Lower leg skin (tissue), 4 donors: ENCODE measurements at places on chromosomes 13 and 19.

GRCh38 chr19:10027158-10027997 lies 14.1 kb downstream of the RDH8 start:
- DNase-seq: peak; percentile 99

DNA sequence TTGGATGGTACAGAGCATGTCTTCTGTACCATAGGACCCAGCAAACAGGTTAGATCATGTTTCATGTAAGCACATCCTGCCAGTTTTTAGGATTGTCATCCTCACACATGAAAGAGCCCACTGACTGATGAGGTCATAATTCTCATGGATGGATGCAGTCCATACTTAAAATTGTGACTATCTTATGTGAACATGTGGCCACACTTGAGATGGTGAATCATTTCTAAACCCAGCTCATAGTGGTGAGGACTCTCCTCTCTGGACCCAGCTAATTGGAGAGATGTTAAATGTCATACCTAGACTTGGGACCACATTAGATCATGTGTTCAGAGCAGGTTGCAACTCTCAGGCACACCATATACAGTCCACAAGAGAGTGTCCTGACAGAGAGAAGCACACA lies 24.8 kb upstream of the ZNF254 start:
- no peak for DNase-seq

DNA sequence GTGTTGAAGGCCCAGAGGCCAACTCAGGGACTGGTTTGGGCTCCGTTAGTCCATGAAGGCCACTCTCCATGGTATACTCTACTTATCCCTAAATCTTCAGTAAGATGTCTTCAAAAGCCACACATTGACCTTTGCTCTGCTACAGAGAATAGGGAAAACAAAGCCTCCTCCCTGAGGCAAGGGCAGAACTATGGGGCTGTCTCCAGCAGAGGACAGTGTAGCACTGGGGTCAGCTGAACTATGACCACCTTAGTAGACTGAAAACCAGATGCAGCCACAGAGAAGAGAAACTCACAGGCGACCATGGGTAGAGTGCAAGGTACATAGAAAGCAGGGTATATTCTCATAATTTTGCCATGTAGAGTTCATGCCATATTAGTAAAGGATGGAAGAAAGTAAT lies 587.4 kb downstream of the LMO7 start:
- DNase-seq: no peak

DNA sequence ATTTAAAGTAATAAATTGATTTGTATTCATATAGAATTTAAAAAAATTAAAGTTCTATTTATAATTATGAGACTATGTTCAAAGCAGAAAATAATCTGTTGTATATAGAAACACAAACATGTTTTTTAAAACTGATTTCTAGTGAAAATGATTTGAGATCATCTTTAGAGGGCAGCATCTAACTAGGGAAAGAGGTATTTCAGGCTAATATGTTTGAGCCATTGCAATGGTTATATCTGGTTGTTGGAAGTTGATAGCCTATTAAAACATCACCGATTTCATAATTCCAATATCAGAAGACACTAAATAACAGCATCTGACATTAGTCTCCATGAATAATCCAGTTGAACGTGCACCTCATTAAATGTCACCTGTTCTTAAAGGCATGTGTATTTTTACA lies 79.8 kb upstream of the SLITRK6 start:
- DNase-seq: no peak

DNA sequence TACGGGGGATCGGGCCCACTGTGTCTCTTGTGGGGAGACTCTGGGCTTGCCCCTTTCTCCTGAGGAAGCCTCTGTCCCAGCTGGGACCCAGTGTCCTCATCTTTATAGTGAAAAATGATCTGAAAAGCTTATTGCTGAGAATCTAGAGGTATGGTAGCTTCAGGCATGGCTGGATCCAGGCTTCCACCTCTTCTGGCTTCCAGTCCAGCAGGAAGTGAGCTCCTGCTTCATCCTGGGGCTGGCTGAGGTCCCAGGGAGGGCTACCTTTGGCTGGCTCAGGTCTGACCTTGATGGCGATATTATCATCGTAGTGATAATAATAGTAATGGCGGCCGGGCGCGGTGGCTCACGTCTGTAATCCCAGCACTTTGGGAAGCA lies 3.0 kb downstream of the SLC5A5 start:
- no peak for DNase-seq

- no peak for DNase-seq
These were observed 500 bp downstream of the SMIM24 start for GRCh38 chr19:3479834-3480215.

GRCh38 chr19:3543150-3544057 lies 4.4 kb downstream of the TEKTIP1 start:
- no peak for DNase-seq

DNA sequence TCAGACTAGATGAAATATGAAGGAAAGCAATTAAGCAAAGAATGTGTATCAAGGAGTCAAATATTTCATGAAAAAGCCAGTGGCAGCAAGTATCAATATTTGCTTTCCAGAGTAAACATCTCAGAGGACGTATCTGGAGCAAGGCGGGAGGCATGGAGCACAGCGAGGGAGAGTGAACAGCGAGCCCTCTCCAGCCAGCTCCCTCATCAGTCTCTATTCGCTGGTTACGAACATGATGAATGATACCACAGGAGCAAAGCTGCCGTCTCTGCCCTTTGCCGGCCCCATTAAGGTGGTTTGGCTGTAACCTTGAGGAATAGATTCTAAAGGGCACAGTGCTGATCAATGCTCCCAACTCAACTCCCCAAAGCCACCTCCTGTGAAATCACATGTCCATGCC lies 95.8 kb downstream of the CCNA1 start:
- no peak for DNase-seq

GRCh38 chr13:110902370-110902769 lies 12.5 kb downstream of the ANKRD10 start:
- no peak for DNase-seq

DNA sequence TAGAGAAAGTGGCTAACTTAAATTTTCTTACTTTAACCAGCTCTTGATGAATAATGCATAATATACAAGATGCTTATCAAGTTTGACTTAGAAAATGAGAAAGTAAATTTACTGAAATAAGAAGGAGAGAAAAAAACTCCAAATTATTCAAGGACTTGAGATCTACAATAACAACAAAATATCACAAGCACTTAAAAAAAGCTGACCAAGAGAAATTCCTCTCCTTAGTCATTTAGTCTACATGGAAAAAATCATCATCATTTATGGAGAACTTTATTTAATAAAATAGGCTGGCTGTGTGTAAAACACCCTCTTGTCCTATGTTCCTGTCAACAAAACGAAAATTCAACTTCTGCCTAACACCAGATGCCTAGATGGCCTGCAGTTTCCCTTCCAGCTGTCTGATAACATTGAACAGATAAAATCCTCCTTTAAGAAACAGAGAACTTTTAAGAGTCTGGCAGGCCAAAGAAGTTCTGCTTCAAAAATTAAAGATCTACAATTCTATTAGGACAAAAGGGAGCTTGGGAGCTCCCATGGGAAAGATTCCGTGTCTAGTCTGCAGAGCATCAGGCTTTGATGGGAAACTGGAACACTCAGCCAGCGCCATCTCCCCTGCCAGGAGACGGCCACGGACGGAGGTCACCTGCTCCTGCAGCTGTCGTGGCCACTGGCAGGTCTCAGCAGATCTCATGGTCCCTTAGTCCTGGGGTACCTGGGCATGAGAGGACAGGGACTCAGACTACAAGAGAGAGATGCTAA lies 37.9 kb upstream of the ATP11A start:
- no peak for DNase-seq

DNA sequence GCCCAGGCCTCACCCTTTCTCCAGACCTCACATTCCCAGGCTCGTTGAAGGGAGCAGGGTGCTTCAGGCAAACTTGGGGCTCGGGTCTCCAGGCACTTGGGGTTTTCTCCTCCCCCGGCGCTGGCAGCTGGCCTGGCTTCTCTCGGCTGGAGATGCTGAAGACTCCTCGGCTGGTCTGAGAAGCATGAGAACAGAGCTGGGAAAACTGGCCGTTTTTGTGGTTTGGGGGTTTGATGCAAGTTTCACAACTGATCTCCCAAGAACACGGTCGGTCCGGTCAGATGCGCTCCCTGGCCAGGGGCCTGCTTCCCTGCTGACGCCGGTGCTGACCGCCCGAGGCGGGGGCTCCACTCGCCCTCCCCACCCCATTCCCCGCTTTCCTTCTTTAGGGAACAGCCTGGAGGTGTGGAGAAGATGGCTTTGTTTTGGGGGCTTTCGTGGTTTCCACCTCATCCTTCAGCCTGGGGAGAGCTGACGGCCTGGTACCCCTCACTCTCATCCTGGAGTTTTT lies 35.3 kb downstream of the CEBPA start:
- DNase-seq: no peak

DNA sequence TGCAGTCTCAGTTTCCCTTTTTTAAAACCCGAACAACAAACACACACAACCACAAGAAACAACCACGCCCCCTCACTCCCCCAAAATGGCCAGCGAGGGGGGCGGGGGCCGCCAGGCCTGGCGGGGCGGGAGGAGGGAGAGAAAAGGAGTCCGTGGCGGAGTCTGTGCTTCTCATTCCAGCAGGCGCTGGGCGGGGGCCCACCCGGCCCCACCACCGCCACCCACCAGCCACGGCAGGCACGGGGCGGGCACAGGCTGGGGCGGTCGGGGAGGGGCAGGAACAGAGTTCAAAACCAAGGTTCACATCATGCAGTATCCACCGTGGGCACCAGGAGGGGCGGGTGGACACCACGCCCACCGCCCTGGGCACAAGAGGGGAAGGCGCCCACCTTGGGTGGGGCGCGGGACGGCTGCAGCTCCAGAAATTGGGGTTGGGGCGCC lies 12.9 kb downstream of the DPF1 start:
- no peak for DNase-seq

- no peak for DNase-seq
These were observed 1.7 kb upstream of the WBP4 start for GRCh38 chr13:41059456-41060081.

DNA sequence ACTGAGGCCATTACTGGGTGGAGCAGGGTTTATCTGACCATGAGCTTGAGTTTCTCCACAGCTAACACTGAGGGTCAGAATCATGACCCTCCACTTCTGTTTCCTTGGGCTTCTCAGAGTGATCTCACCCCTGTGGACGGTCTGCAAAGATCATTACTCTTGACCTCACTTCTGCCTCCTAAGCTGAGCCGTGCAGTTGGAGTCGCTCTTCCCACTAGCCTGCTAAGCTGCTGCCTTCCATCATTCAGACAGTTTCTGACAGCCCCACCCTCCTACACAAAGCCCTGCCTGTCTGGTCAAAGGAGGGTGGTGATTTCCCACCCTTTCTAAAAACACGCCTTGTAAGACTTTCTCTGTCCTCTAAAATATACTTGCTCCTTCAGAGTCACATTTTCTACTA lies 9.3 kb upstream of the FRY start:
- DNase-seq: no peak

- peak; percentile 55 for DNase-seq
These were observed 27.4 kb downstream of the LATS2 start for GRCh38 chr13:21033856-21034602.

GRCh38 chr13:42048342-42048683 lies at the start of gene DGKH:
Gene DGKH, plus strand, starts transcription at chr13:42048648. Its CDS starts 126 bp downstream, at chr13:42048774.
- peak; percentile 90 for DNase-seq

GRCh38 chr13:24074678-24075077 lies 85.8 kb upstream of the SPATA13 start:
- no peak for DNase-seq

DNA sequence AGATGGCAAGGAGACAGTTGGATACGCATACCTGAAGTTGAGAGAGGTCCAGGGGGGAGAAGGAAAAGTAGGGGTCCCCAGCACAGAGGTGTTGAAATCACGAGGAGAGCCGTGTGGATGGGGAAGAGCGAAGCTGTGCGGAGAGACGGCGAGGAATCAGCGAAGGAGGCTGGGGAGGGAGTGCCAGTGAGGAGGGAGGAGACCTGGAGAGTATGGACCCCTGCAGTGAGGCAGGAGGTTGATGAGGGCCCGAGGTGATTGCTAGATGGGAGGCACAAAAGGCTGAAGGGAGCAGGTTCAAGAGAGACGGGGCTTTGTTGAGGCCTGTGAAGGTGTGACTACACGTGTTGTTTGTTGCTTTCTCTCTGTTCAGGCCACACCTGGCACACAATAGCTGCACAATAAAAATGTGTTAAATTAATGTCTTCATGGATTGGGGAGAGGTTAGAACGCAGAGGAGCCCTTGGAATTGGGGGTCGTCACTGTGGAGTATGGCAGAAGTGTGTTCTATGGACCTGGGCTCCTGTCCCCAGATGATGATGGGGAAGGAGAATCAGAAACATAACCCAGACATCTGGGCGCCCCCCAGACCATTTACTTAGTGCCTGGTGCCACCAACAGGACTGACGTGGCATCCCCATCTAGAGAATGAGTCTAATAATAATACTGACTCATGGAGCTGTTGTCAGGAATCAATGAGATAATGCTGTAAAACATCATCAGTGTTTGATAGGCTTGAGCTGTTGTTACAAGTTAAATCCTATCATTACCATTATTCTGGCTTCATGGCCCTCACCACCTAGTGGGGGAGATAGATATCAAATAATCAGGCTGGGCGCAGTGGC lies 137.5 kb downstream of the SIPA1L3 start:
- no peak for DNase-seq

DNA sequence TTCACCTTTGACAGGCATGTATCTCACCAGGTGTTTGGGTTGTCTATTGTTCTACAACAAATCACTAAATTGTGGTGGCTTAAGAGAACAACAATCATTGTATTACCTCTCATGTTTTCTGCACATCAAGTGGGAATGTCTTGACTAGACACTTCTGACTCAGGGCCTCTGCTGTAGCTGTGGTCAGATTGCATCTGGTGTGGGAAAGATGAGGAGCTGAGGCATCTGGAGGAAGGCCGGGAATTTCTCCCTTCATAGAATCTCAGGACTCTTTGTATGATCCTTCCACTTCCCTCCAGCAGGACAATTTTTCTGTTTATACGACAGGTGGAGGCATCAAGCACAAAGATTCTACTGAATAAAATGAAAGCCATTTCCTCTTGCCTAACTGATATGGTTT lies 511.8 kb upstream of the NBEA start:
- DNase-seq: no peak

DNA sequence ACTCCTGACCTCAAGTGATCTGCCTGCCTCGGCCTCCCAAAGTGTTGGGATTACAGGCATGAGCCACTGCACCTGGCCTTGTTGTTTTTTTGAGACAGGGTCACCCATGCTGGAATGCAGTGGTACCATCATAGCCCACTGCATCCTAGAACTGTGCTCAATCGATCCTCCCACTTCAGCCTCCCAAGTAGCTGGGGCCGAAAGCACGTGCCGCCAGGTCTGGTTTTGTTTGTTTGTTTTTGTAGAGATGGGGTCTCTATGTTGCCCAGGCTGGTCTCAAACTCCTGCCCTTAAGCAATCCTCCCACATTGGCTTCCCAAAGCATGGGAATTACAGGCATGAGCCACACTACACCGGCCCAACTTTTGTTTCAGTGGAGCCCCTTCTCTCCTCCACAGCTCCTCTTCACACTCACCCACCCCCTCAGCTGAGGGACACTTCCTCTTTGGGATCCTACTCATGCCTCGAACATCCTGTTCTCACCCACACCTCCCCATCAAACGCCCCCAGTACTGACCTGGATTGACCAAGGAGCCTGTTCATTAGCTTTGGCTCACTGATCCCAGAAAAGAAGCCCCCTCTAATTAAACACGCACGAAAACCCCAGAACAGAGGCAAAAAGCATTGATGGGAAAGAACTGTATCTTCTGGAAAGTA lies 12.8 kb upstream of the CERS4 start:
- no peak for DNase-seq

GRCh38 chr19:49017666-49018351 lies 918 bp upstream of the LHB start:
- no peak for DNase-seq
